ENCODE measurements at places on chromosomes 13 and 19. TPM values are rescaled to one million over a fixed set of nuclear protein-coding genes. Genes with fewer than 3 reads are reported as not detected.
A peak's percentile ranks its signal among the peaks of the same experiment; 100 is the strongest.

Gene C19orf67
- total RNA-seq, result 0.22 TPM

DNA sequence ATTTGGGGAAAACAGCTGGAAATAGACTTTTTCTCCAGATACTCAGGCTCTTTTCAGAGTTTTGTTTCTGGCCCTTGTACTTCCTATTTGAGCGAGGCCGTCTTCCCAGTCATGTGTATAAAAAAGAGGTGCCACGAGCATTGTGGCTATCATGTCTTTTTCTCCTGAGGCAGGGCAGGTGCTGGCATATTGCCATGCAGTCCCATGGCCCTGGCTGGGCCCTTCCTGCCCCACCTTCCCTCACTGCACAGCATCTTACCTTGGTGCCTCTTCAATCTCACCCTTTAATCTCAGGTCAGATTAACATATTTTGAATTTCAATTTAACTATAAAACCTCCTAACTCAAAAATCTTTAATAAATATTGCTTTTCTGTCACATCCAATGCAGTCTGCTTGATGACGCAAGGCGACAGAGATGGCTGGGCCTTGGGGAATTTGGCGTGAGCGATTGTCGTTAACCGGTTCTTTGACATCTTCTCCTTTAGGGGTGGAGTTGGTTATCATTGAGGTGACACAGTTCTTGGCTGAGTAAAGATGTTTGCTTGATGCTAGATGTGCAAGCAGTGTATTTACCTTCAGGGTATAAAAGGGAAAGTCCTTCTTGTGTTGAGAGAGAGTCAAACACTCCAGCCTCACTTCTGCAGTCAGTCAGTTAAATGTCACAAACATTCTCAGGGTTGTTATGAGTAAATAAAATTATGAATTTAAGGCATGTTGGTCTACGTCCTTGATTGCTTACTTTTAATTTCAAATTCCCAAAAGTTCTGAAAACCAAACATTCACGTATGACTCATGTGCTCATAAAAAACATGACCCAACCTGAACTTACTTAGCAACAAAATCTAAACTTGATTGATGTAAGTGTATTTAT lies 289.9 kb downstream of the MYO16 start:
- H3K27me3 ChIP-seq, result no peaks in the 10 kb centered on the region
- no peak overlapping the region for H3K27ac ChIP-seq
- H3K36me3 ChIP-seq, result peaks cover 2% of the 10 kb centered on the region
- H3K4me1 ChIP-seq, result no peaks in the 10 kb centered on the region

Gene ZNF419
- total RNA-seq, result 23.3 TPM

Gene SHISA7
- total RNA-seq, result 4.0 TPM

Gene SPTBN4
- 24.2 TPM for total RNA-seq

Gene ELSPBP1
- total RNA-seq, result 0.40 TPM

DNA sequence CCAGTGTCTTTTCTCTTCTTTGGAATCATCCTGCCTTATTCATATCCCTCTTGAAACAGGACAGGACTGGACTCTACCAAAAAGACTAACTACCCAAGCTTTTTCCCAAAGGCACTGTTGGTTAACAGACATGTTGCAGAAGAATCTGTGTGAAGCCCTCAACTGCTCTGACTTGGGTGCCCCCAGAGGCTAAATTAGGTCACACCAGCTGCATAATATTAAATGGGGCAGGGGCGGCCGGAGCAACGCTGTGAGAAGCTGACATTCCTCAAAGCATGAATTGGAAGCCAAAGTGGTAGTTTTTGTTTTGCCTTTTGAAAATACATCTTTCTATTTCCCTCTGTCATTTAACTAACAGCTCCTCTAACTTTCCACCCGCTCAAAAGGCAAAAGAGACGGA lies 185.9 kb downstream of the LHFPL6 start:
- no peaks in the 10 kb centered on the region for H3K36me3 ChIP-seq
- H3K27ac ChIP-seq, result peak overlapping the region; percentile 73
- peak; percentile 50 for DNase-seq
- no peaks in the 10 kb centered on the region for H3K27me3 ChIP-seq
- H3K4me1 ChIP-seq, result peaks cover 8% of the 10 kb centered on the region
- H3K4me3 ChIP-seq, result no peak overlapping the region
